PC-3 (cell line): ENCODE measurements at places on chromosomes 6 and 20. TPM values are rescaled to one million over a fixed set of nuclear protein-coding genes. Genes with fewer than 3 reads are reported as not detected.

The NMBR gene
- not detected in 2 replicates for total RNA-seq

The PTPRT gene
- not detected in 2 replicates for total RNA-seq

GRCh38 chr20:23047001-23047737 is 2.3 kb downstream of the THBD start:
- DNase-seq: peak; percentile 55

- no peak for DNase-seq
Measured at GRCh38 chr20:18977441-18977840, 163.9 kb downstream of the SCP2D1 start.

DNA sequence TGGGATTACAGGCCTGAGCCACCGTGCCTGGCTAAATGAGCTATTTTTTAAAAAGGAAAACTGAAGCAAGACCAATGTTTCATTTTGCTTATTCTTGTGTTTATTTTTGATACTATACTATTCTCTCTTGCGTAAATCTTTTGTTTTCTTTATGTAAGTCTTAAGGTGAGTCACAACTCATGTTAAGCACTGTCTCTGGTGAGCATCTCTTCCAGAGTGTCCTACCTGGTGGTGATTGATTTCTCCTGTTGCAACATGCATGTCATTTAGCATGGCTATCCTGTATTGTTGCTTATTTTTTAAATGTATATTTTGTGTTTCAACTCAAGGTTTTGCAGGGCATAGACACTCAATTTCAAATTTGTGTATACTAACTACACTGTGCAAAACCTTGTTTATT is 336.0 kb downstream of the RFPL4B start:
- no peak for DNase-seq

DNA sequence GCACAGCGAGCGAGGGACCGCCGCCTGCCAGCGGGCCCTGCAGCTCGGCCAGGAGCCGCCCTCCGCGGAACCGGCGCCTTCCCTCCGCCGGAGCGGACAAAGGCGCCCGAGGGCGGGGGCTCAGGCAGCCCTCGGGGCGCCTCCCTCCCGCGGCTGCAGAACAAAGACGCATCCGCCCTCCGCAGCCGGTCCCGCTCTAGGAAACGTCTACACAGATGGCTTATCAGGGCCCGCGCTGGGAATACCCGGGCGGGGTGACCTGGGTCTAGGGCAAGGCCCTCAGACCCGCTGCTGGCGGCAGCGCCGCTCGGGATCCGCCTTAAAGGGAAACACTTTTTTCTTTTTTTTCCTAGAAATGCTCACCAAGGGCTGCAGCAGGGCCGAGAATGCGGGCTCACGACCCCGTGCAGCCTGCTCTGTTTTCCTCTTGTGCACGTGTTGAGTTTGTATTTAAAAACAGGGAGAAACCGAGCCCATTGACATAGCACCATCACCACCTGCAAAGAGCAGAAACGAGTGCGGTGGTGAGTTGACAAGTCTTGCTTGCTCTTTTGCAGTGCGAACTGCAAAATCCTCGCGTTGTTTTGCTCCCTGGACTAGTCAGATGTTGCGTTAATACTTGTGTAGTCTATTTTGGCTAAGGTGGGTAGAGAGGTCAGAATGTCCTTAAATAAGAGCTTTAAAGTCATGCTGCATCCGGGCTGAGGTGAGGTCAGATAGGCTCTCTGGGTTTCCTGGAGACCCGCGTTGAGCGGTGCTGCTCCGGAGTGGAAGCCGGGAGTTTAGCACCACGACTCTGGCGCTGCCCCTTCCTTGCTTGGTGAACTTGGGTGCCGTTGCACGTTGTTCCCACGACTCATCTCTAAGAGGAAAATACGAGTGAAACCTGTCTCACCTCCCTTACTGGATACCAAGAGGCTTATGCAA is 1.1 kb upstream of the RPS6KA2 start:
- DNase-seq: peak; percentile 26

DNA sequence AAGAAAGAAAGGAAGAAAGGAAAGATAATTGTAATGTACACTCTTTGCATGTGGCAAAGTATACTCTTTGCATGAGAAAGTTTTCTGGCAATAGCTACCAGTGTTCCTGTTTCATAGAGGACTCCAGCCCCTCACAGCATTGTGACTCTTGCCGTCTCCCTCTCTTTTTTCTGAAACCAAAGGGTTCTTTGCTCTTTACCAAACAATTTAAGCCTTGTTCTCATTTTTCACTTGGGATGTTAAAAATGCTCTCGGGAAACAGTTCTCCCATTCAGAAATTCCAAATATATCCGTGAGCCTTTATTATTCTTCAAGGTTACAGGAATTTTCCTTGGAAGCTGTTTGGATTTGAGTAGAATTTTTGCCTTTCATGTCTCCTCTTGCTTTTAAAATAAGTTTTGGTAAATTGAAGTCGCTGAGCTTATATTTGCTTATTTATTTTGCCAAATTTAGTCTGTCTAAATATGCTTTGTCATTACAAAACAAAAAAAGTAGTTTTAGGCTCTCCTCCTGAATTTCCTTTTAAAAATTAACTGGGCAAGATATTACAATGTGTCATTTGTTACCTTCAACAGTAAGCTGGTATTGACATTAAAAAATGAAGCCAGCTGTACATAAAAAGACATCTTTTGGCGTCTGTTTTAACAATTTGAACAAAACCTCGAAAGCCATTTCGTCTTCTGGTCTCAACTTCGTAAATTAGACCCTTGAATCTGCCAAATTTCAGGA is 103.8 kb upstream of the ARMC2 start:
- DNase-seq: no peak

DNA sequence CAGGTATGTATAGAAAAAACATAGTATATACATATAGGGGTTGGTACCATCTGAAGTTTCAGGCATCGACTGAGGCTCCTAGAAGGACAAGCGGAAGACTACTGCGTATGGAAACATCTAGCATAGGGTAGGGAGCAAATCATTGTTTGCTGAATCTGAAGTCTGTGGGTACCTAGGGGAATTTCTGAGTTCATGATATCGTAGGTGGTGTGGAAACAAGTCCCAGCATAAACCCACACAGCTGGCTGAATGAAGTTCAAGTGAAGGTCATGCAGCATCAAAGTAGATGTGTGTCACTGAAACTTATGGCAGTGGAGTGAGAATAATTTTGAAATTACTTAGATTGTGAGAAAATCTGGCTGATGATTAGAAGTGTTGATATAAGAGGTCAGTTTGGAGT is 39.4 kb downstream of the MAP7 start:
- DNase-seq: no peak

The NFATC2 gene
- 12.4 and 12.9 TPM in 2 replicates for total RNA-seq

GRCh38 chr6:166772518-166772917 is 145.5 kb upstream of the RPS6KA2 start:
- peak; percentile 29 for DNase-seq

DNA sequence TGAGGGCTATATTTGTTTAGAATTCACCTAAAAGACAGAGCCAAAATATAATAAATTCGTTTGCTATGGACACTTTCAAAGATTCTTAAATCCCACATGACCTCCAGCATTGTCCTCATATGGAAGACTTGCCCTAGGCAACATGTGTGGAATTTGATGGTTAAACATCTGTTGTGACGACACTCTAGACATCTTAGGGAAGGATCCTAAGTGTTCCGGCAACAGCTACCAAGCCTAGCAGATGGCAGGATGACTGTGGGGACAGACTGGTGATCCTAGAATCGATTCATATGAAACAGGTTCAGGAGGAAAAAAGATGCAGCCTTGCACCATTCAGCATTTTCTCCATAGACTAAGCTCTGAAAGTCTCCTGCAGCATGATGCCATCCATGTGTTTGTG is 77.6 kb upstream of the BACH2 start:
- DNase-seq: no peak

The RSPH9 gene
- total RNA-seq: not detected in 2 replicates

DNA sequence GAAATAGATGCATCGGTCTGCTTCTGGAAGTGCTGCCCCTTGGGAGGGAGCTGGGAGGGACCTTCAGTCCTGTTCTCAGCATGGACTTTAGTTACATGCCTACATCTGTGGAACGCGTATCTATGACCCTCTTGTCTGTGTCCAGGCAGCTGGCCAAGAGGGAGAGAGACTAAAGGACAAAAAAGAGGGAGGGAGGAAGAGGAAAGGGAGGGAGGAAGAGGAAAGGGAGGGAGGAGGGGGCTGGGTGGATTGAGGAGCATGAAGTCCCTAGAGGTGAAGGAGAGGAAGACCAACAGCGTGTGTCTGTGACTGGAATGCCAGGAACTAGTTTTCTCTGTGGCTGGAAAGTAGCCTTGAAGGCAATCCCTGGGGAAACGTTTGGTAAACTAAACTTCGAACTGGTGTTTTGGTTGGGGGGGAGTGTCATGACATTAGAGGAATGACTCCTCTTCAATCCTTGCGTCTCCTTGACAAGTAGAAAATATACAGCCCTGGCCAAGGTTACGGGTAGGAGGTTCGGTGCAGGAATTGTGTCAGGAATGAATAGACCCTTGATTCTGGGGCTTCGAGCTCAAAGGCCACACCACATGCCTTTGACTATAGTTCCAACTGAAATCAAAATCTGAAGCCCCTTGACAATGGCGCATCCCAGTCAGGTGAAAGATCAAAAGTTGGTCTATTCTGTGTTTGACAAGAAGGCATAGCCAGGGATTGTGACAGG is 52.0 kb upstream of the PLEKHG1 start:
- no peak for DNase-seq

GRCh38 chr20:6395695-6396094 is 272.9 kb upstream of the FERMT1 start:
- peak; percentile 80 for DNase-seq

- no peak for DNase-seq
Measured at GRCh38 chr6:167668754-167669552, 157.8 kb upstream of the AFDN start.

The CCN2 gene
- 33.2 and 34.4 TPM in 2 replicates for total RNA-seq

DNA sequence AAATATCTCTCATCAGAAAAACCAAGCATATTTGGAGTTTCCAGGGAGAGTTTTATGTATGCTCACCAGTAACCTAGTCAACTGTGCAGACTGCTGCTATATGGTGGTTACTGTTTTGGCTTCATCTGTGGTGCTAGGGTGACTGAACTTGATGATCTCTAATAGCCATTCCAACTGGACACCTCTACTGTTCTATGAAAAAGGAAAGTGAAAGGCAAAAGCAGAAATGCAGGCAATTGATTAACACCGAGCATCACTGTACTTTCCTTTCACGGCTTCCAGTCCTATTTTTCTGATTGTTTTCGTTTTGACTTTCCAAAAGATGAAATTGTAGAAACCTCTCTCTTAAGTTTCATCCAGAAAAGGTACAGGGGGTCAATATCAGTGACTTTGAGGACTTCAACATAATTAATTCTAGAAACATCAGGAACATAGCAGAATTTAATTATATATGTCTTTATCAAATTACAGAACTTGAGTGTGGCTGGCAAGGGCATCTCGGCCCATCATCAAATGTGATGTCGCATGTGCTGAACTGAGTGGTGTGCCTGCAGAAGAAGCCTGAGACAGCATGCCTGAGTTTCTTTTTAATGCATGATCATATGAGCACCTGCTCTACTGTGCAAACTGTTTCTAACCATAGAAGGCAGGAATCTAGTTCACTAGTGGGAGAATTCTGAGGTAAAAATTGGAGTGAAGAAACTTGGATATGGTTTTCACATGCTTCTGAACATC is 464.3 kb upstream of the FLRT3 start:
- DNase-seq: no peak

DNA sequence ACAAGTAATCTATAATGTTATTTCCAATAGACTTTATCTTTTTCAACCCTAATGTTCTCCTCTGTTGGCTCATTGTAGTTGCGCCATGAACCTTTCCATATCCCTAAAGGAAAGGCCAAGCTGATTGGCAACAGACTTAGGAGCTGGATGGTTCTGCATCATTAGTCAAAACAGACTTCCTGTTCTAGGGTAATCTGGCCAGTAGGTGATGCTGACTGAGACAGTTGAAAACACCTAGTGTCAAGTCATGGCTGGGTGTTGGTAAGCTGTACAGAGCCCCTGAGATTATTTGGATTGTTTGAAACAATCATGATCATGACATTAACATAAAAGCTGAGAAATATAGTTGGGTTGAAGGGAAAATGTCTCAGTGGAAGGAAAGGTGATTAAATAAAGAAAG is 231.4 kb downstream of the PHACTR1 start:
- DNase-seq: no peak

The TMEM30A gene
- total RNA-seq: 35.7 and 36.8 TPM in 2 replicates

GRCh38 chr20:33673410-33674293 is 576 bp downstream of the NECAB3 start:
- DNase-seq: peak; percentile 31

DNA sequence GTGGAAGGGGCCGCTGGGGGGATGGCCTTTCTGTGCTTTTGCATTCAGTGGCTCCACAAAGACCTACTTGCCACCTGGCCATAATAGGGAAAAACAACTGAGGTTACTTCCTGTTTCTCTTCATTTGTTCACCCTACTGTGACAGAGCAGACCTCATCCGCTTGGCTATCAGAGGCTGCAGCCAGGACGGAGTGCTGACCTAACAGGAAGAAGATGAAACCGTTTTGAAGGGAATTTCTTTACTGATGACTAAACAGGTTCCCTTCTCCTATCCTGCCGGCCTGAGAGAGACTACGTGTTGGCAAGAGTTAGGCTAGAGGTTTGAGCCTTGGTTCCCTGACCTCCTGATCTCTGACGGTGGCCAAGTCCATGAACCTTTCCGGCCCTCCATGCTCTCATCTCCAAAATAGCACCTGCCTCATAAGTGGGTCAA is 21.3 kb downstream of the PRR18 start:
- DNase-seq: no peak

The DZANK1 gene
- 2.6 and 3.2 TPM in 2 replicates for total RNA-seq

The DSTN gene
- total RNA-seq: 177 and 182 TPM in 2 replicates

The PI16 gene
- 0.07 TPM in 1 of 2 replicates, not detected in the other for total RNA-seq

DNA sequence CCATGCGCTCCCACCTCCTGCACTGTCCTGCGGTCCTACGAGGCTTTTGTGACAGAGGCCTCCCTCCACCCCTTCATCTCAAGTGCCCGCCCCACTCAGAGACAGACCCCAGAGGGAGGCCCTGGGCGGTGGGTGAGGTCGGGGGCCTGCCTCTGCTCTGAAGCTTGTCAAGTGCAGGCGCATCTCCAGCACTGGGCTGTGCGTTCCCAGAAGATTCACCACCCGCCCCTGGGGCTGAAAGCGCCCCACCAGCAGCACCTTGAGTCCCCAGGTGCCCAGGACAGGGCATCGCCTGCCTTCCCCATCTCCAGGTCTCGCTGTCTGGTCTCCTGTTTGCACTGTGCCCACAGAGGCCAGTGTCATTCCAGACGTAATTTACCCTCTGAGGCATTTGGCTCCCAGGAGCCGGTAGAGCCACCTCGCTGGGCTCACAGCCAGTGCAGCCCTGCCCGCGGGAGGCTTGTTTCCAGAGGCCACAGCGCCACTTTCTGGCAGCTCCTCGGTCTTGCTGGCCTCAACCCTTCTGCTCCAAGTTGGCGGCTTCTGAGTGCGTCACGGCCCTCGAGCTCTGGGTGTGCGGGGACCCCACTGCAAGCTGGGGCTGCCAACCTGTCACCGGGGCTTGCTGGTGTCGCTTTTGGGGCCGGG is 191.1 kb downstream of the TAF4 start:
- peak; percentile 75 for DNase-seq
